ENCODE measurements at places on chromosomes 5 and 9.

- peak; percentile 6 for DNase-seq
Measured at GRCh38 chr5:44002381-44002901, 386.8 kb downstream of the FGF10 start.

- DNase-seq = no peak
Measured at GRCh38 chr5:157486861-157487260, 26.8 kb downstream of the NIPAL4 start.

- DNase-seq = no peak
Measured at GRCh38 chr5:159442206-159442850, 112.0 kb upstream of the IL12B start.

DNA sequence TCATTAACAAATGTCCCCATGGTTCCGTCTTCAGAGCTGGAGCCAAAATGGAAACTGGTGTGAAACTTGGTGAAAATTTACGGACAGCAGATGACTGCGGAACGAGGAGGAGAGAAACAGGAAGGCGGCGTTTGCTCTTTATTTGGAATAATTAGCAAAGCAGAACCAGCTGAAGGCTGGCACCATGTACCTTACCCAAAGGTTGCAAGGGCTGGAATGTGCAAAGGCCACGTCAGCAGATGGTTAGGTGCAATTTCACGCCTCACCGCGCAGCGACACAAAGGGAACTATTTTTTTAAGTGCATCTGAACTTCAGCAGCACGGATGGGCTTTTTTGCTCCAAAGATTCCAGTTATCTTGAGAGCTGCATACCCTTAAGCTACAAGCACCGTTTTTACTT lies 127.4 kb downstream of the COL23A1 start:
- peak; percentile 68 for DNase-seq

GRCh38 chr9:27514551-27514950 lies 9.5 kb upstream of the IFNK start:
- no peak for DNase-seq

GRCh38 chr9:19732441-19732951 lies 56.3 kb downstream of the SLC24A2 start:
- DNase-seq = no peak

DNA sequence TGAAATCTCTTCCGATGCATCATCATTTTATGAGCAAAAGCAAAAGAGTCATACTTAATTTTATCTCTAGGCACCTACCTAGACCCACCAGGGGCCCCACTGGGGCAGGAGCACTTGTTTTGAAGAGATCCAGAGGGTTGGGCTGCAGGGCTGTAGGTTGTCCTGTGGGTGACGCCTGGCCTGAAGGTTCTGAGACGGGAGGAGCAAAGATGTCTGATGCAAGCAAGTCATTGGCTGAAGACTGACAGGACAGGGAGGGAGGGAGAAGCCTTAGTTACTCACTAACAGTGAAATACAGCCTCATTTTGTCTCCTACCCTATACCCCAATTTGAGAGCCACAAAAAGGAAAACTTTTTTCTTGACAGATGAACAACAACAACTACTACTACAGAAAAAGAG lies 17.1 kb upstream of the C9 start:
- DNase-seq = no peak

- DNase-seq = no peak
Measured at GRCh38 chr9:85738509-85738908, 3.2 kb downstream of the AGTPBP1 start.

DNA sequence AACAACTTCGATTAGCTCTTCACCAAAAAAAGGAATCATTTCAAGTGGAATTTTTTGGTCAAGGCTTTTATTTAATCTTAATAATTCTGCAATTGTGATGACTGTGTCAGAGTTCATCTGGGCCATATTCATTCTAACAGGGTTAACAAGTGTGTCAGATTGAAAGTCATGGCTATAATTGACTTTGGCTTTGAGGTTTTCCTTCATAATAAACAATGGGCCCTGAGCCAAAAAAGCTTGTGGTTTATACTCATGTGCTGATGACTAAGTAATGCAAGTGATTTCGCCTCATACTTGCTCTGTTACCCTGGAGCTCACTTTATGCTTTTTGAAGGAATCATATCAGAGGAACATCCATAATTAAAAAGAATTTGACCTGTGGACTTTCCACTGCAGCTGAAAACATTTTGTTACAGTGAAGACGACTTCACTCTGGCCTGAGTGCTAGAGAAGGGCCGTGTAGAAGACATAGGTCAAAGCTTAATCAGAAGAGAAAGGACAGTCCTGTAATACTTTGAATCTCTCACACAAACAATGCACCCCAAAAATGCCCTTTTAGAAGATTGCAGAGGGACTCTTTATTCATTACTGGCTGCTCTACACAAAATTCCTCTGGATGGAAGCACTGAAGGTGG lies 101.7 kb downstream of the GDNF start:
- peak; percentile 80 for DNase-seq

DNA sequence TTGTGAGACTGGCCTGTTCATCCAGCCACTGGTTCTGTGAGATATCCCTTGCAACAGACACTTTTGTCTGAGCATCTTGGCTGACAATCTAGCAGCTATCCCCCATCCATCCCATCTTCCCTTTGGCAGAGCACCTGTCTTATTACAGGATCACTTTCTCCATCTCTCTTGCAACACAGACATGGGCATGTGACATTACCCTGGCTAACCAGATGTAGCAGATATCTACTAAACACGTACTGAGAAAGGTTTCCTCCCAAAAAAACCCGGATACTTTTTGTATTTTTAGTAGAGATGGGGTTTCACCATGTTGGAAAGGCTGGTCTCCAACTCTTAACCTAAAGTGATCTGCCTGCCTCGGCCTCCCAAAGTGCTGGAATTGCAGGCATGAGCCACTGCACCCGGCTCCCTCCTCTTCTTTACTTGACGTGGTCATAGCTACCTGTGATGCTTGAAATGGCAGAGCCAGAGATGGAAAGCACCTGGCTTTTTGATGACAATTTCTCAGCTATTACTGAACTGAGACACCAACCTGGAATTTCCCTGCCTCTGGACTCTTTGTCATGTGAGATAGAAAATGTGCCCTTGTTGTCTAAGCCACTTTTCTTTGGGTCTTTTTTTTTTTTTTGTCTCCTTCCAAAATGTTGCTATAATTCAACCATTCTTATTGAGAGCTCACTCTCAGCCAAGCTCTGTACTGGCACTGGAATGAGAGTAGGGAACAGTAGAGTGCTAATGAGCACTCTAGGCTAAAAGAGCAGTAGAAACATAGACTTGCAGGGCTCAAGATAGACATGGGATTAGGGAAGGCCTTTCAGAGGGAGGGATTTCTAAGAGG lies 32.6 kb downstream of the FNBP1 start:
- DNase-seq = no peak

All from epithelial cell of proximal tubule (primary cell).